ENCODE measurements at places on chromosomes 7 and 10.

GRCh38 chr7:73669288-73669701 is 1.7 kb downstream of the VPS37D start:
- DNase-seq = no peak

DNA sequence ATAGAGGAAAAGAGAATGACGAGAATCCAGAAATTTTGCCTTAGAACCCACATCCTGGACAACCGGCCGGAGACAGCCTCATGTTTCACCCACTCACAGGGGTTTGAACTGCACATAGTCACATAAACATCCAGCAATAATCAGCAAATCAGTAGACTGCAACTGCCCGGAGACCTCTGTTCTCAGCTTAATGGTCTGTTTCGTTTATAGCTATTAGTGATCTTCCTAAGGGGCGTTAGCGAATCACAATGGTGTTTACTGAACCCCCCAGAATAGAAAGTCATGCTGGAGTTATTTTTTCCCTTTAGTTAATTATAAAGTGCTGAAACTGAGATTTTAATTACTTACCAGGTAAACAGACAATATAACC is 98.4 kb downstream of the SFMBT2 start:
- DNase-seq = no peak

- no peak for DNase-seq
These were observed 248.7 kb downstream of the ARHGAP12 start for GRCh38 chr10:31679936-31680335.

DNA sequence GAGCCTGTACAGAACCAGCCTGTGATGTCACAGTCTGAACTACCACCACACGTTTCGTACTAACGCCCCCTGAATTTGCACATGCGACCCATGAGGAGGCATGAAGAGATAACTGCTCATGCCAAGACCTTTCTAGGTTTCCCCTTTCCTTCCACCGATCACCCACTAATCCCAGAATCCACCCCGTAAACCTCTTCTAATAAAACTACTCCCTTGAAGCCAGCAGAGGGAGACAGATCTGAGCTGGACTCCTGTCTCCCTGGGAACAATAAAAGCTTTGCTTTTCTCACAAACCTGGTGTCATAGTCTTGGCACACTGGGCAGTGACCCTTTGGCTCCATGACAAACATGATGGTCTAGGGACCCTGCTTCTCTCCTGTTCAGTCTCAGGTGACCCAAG is 144.5 kb downstream of the FRMD4A start:
- no peak for DNase-seq

DNA sequence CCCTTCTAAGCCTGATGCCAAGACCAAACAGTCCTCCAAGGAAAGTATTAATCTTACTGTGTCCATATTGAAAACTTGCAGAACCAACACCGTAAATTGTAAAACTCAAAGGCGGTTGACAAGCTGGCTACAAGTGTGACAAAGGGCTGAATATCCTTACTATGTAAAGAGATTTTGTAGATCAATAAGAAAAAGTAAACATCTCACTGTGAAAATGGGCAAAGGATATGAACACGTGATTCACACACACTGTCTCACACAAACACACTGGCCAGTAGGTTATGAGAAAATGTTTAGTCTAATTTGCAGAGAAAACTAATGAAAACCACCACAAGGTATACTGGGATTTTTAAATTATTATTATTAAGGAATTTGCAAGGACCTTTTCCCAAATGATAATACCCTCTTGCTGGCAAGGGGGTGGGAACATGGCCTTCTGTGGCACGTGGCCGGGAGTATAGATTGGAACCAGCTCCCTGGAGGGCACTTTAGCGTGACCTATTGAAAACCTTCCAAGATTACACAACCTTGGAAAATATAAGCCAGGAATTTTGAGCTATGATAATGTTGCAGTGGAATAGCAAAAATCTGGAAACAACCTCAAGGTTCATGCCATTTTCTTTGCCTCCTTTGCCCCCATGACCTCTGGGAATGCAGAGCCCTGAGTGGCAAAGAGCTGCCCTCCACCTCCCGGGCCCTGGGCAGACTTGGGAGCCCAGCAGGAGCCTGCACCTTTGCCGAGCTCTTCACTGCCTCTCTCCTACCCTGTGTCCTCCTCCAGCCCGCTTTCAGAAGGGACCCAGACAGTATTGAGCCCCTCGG is 26.2 kb upstream of the SLC29A3 start:
- no peak for DNase-seq

DNA sequence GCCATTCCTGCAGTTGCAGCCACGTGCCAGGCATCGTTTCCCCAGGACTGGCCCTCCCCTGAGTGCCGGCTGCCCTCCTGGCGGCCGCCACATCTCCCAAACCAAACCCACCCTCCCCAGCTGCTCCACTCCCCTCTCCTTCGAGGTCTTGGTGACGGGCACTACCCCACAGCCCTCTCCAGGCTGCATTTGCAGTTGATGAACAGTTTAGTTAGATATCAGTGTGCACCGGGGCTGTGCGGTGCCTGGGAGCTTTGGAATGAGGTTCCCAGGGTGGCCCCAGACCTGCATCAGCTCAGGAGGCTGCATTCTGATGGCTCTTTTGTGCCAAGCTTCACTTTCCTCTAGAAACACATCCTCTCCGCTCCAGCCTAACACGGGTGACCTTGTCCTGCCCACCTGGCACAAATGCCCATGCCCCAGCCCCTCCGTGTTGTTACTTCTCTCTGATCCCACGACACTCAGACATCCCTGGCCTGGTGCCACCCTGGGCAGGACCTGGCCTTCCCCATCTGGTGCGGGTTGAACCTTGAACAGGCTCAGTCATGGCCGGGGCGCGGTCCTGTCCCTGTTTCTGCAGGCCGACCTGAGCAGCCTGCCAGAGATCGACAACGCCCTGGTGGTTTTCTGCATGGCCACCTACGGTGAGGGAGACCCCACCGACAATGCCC is 14.5 kb downstream of the TMEM120A start:
- no peak for DNase-seq

DNA sequence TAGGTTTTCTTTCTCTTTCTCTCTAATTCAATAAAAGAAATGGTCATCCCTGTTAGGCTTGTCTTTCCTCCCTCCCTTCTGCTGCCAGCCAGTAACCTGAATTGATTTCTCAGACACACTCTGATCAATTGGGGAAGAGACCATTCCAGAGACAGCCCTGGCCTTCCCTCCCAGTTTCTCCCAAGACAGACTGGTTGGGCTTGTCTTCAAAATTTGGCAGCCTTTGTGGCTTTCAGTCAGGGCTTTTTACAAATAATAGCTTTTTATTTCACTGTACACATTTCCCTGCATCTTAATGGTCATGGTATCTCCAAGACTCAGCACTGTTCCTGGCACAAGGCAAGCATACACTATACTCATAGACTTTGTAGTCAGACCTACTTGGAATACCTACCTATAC is 33.9 kb downstream of the BCAP29 start:
- DNase-seq = no peak

GRCh38 chr10:117928741-117929140 is 118.0 kb downstream of the RAB11FIP2 start:
- DNase-seq = no peak

- DNase-seq = no peak
These were observed 24.1 kb upstream of the R3HCC1L start for GRCh38 chr10:98110356-98110755.

- DNase-seq = peak; percentile 46
These were observed 102.3 kb downstream of the JAZF1 start for GRCh38 chr7:28078036-28078901.

DNA sequence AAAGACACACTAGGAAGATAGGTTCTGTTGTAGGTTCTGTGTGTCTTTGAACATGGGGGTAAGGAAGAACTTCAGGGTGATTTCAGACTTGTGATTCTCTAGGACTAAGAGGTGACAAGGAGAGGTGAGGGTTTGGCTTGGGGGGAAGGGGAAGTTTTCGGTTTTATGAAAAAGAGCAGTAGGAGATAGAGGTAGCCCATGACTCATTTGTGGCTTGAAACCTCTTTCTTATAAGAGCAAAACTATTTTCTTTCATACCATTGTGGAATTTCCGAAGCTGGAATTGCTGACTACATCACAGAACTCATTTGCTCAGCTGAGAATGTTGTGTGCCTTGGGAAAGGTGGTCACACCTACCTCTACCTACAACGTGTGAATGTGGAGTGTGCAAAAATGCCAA is 39.6 kb upstream of the IKZF1 start:
- DNase-seq = no peak

GRCh38 chr10:86333826-86334487 is 32.6 kb downstream of the GRID1 start:
- no peak for DNase-seq

DNA sequence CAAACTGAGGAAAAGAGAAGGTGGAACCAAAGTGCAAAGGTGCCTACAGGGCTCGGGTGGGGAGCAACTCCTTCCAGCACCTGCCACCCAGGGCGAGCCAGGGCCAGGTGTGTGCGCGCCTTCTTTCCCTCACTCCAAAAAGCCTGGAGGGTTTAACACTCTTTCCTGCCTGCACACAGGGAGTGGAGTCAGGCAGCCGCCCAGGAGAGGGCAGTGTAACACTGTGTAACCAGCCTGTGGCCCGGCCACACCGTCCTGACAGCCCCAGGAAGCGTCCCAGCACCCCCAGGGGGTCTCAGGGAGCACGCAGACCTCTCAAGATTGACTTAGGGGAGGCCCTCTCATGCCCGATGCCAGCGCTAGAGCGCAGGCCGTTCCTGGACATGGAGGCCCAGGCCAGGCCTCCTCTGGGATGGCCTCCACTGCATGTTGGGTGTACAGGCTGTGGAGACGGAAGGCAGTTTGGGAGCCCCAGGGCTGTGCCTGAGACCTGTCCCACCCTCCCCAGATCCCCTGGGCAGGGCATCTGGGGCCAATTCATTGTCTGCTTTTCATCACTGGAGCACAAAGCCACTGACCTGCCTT is 13.4 kb downstream of the BRI3 start:
- peak; percentile 80 for DNase-seq

GRCh38 chr7:24965831-24966708 is 13.9 kb downstream of the OSBPL3 start:
- peak; percentile 67 for DNase-seq

DNA sequence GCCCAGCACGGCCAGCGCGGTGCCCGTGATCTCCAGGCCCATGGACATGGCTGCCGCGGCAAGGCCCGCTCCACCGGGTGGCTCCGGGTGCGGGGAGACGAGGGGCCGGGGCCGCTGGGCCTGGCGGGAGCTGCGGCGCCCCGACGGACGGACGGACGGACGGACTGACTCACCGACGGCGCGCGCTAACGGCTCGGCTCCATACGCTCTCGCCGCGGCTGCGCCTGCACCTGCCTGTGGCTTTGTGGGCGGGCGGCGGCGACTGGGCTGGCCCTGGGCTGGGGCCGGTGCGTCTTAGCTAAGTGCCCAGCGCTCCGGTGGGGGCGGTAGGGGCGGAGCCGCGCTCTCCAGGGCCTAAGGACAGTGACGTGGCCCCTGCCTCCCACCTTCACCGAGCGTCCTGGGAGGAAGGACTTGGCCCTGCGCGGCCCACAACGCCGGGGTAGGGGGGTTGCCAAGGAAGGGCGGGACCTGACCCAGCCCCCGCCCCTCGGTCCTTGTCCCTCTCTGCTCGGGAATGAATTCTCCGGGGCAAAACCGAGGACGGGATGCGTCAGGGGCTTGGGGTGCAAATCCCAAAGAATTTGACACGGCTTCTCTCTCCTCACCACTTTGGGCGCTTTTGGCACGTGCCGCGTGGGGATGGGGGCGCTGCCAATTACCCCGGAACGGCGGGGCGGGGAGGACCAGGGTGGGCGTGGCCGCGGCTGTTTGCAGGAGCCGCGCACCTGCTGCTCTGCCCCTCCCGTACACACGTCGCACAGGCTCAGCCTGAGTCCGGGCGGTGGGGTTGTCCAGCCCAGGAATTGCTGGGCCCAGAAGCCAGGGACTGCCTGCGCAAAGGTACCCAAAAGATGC is at the start of gene CLDN3:
TSS of gene CLDN3 (minus strand) at position 269 of the 858 bp plus-strand sequence. CDS start at position 48, 221 bp downstream.
- peak; percentile 50 for DNase-seq

GRCh38 chr10:103951942-103952341 is 15.0 kb upstream of the SLK start:
- DNase-seq = no peak

DNA sequence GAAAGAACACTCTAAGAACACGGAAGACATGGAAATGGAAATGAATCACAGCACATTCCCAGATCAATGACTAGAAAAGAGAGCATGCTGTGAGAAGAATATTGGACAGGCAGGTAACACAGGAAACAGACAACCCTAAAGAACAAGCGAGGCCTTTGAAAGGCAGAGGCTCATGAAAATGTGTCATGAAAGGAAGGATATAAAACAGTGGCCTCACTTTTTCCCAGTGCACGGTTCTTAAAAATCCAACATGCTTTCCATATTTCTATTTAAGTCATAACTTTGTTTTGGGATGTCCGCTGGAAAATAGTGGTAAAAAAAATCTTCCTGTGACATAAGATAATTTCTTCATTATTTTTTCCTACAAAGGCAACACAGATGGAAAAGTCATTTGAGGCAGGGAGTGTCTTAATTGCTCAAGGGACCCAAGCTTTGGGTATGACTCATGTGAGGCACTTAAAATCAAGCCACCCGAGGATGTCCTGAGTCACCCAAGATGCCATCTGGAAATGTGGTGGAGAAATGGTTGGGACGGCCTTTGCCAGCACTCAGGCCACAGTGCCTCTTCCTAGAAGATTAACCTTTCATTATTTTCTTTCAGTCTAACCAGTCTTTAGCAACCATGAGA is 17.0 kb downstream of the ITIH5 start:
- DNase-seq = no peak

- no peak for DNase-seq
These were observed 32.8 kb downstream of the MICALL2 start for GRCh38 chr7:1426474-1426873.

- no peak for DNase-seq
These were observed 34.5 kb downstream of the COL1A2 start for GRCh38 chr7:94429153-94429552.

- no peak for DNase-seq
These were observed 7.9 kb downstream of the KNDC1 start for GRCh38 chr10:133167693-133168616.
